ENCODE measurements at places on chromosomes 13 and 19.

GRCh38 chr19:35140207-35140961, 1.8 kb downstream of the FXYD1 start:
- no peak for DNase-seq

- no peak for DNase-seq
These were observed 321 bp upstream of the ZNF222 start for GRCh38 chr19:44024900-44025216.

DNA sequence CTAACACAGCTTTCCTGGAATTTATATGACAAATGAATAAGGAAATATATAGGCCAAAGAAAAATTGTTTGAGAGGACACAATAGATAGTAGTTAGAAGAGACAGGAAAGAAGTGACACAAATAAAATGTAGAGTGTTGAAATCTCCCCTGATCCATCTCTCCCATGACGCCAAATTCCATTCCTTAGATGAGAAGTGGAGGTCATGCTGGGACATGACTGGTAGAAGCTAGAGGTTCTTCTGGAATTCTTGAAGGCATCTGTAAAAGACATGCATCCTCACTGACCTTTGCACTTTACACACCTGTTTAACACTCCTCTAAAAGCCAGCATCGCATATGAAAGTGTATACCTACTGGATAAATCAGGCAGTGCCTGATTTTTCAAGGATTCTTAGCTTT, 67.8 kb downstream of the DGKH start:
- DNase-seq = no peak

- no peak for DNase-seq
These were observed 22.4 kb downstream of the MARK4 start for GRCh38 chr19:45273521-45273855.

Data from activated CD4-positive, alpha-beta T cell treated with anti-CD3 and anti-CD28 coated beads, Interleukin-2, amount 50 U/mL, for 24 hours (primary cell).